M059J (cell line): ENCODE measurements at places on chromosomes 12 and 14. TPM values are rescaled to one million over a fixed set of nuclear protein-coding genes. Genes with fewer than 3 reads are reported as not detected.

- no peak for DNase-seq
Observed at GRCh38 chr14:77885367-77885766, 85.5 kb downstream of the ADCK1 start.

- DNase-seq = no peak
Observed at GRCh38 chr14:37434867-37435266, 160.2 kb downstream of the FOXA1 start.

DNA sequence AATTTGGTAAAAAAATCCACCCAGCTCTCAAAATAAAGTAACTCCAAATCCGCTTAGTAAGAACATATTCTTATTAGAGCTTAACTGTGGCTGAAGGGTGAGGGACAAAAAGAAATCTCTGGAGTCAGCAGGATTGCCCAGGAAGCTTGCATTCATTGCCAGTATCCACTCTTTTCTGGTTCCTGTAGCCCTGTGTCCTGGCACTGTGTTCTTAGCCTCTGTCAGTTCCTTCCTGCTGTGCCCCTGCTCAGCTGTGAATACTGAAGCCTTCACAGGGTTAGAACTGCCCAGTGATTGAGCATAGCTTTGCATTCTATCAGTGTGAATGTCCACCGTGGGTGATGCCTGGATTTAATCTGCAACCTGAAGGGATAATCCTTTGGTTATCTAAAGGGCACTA lies 266.9 kb upstream of the PELI2 start:
- no peak for DNase-seq

DNA sequence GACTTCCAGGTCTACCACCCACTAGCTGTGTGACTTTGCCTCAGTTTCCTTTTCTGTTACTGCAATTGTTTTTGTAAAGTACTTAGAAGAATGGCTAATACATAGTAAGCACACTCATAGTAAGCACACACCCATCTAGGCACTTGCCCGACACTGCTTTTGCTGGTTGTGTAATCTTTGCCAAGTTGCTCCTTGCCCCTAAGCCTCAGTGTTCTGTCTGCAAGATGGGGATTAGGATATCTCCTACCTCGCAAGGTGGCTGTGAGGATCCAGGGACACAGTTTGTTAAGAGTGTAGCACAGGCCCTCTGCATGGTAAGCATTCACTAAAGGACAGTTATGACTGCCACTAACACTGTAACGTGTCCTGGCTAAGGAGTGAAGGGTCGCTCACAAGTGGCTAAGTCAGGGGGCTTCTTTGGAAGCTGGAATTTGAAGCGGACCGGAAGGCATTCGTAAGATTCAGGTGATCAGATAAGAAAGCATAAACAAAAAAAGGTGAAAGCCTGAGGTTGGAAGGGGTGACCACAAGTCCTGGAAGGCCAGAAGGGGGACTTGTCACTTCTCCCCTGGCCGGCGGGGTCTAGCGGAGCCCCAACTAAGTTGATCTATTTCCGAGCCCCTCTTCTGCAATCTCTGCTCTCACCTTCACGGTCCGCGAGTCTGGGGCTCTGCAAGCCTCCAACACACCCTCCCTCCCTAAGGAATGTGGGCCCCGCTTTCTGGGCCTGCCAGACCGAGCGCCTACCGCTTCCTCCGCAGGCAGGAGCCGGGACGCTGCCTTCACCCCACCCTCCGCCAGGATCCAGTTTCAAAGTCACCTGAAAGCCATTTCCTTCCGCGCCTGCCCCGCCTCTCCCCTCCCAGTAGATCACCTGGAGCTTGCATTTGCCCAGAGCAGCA lies 1.5 kb upstream of the PLEKHG3 start:
- DNase-seq = no peak

DNA sequence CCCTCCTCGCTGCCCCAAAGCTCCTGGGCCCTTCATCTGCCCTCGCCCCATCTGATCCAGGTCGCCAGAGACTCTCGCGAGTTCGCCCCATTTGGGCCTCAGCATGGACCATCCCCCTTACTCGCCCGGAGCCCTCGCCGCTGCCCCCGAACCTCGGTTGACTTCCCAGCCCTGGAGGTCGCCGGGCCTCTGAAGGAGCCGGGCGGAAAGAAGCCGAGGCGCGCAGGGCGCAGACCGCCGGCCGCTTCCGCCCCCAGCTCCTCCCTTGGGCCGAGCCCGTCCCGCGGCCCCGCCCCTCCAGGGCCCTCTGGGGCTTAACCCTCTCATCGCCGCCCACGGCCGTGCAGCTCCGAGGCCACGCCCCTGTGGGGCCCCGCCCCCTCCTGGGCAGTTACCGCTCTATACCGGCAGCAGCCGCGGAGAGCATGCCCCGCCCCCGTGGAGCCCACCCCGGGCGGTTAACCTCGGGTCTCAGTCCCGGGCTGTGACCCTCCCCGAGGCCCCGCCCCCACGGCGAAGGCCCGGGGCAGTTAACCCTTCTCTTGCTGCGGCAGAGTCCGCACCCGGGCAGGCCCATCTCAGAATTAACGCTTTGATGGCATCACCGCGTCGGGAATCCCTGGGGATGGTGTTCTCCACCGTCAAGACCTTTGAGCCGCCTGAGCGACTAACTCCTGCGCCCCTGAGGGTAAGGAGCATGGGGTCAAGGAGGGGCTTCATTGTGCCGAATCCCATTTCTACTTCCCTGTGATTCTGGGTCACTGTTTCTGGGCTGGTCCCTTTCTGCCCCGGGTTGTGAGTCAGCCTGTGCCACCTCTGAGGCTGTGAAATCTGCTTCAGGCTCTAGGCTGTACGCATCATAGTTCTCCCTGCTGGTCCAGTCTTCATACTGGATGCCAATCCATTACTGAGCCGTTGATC lies at the start of gene SPSB2:
SPSB2 (minus strand) TSS at position 210 of the 921 bp plus-strand sequence. CDS start 402 bp downstream, outside the sequence.
- peak; percentile 93 for DNase-seq

DNA sequence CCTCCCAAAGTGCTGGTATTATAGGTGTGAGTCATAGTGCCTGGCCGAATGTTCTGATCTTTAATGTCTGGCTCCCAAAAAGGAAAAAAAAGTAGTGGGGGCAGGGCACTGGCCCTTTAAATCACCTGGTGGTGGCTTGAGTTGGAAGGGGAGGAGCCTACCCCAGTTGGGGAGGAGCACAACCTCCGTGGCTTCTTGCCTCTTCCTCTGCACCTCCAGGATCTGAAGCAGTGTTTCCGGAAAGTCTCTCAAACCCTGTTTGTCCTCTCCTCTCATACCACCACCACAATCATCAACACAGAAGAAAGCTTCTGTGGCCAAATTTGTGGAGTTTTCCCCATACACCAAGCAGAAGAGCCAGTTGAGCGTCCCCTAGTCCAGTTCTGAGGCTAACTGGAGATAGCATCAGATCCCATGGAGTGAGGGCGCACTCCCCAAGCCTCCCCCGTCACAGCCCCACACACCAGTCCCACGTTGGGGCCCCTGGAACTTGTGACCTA lies 24.3 kb upstream of the RCOR1 start:
- peak; percentile 33 for DNase-seq

KRT6C gene
- total RNA-seq = not detected in 2 replicates

SERPINA1 gene
- 5.6 and 8.3 TPM in 2 replicates for total RNA-seq

DNA sequence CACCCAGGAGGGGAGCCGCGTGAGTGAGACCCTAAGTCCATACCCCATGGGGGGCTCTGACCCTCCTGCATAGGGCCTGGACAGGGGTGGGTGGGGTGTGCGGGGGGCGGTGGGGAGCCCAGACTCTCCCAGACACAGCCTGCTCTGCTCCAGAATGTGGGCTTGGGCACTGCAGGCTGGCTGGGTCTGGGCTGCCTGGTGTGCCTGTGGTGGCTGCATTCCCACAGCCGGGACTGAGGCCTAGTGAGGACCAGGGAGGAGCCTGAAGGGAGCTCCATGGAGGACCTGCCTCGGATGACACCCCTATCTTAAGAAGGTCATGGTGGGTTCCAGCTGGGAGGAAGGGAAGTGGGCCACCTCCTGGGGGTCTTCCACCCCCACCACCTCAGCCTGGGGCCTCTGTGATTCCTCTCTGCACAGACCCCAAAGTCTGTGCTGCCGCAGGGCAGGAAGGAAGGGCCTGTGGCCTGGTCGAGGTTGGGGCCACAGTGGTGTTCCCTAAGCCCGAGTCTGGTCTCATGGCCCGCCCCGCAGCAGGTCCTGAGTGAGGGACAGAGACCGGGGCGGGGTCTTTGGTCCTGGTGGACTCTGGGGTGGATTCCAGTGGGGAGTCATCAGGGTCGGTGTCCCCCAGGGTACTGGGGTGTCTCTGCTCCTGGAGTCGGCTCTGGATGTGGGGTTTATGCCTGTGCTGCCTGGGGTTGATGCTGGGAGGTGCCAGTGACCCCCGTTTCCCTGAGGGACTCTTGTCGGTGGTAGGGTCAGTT lies 392.3 kb downstream of the TMEM121 start:
- DNase-seq = no peak

DNA sequence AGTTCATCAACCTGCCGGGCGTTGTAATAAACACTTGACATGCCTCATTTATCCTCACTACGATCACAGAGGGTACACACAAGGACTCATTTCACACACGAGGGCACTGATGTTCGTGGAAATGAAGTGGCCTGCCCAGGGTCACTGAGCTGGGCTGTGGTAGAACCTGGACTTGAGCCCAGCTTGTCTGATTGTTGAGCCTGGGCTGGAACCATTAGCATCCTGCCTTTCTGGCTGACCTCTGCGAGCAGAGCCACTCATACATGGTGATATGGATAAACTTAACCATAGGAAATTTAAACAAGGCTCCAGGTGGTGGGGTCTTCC lies 16.6 kb upstream of the JDP2 start:
- peak; percentile 46 for DNase-seq

DNA sequence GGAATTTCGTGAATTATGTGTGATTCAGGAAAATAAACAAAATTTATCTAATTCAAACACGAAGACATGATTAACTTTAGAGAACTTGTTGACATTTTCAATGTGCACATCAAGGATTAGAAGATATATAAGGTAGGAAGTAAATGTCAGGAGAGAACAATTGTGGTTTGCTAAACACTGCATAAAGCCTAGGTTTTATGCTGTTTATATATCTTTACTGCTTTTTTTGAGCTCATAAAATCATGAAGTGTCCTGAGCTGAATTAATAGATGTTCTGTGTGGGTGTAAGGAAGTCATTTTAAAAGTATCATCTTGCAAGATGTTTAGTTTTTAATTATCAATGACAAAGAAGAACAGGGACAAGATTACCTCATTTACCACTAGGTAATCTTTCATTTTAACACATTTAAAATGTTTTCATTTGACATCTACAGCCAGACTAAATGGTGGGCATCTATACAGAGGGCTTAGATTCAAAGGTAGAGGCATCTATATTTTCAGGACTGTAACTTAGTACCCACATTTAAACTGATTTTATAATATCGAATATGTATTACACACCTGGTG lies 382.8 kb downstream of the ADAMTS20 start:
- DNase-seq = peak; percentile 7

GRCh38 chr12:123984903-123985302 lies 11.9 kb downstream of the ZNF664 start:
- no peak for DNase-seq

PLBD1 gene
- 1.4 and 1.5 TPM in 2 replicates for total RNA-seq

DNA sequence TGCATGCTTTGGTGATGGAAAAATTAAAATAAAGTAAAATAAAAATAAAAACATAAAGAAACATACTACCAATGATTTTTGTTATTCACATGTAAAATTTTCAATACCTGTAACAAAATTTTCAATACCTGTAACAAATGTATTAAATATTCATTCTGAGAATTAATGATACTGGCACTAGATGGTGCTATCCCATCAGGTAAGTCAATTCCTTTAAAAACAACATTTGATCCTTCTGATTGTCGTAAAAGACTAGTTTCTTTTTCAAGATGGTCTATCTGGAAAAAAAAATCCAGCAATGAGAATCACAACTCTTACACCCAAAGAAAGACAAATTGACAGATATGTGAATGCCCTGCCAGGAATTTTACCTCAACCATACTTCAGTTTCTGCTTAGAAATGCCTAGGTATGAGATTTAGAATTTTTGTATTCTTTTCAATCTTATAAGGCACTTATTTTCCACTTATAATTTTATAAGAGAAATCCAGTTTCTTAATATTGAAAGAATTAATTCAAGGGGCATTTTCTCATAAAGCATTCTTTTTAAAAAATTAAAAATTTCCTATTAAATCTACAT lies 30.7 kb downstream of the CEP290 start:
- peak; percentile 58 for DNase-seq

DNA sequence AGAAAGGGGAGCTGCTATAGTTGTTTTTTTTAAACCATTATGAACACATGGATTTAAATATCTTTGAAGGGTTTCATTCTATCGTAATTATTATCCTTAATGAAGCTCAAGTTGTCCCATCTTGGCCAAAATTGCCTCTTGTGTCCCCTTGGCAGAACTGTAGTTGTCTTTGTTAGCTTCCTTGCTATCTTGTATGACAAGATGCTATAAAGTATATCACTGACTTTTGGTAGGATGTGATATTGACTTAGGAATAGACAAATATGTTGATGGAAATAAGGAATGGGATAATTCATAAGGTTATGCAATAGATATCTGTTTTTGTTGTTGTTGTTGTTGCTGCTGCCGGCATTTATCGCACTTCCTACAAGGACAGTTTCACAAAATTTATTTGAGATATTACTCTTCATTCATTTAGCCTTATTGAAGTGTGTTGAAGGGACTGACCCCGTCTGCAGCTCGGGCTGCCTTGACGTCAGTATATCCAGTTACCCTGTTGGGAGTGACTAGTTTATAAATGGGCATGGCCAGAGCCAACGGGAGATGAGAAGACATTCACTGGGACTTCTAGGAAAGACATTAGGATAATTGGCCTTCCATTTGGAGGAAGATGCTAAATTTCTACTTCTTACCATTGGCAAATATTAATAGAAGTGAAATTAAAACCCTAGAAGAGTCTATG lies 26.1 kb upstream of the APOLD1 start:
- no peak for DNase-seq

- peak; percentile 62 for DNase-seq
Observed at GRCh38 chr12:70774055-70774454, 136.8 kb upstream of the PTPRB start.

GRCh38 chr12:86772696-86773095 lies 516.5 kb upstream of the MGAT4C start:
- peak; percentile 36 for DNase-seq

RNF212B gene
- not detected in 2 replicates for total RNA-seq

C12orf54 gene
- not detected in 2 replicates for total RNA-seq

DNA sequence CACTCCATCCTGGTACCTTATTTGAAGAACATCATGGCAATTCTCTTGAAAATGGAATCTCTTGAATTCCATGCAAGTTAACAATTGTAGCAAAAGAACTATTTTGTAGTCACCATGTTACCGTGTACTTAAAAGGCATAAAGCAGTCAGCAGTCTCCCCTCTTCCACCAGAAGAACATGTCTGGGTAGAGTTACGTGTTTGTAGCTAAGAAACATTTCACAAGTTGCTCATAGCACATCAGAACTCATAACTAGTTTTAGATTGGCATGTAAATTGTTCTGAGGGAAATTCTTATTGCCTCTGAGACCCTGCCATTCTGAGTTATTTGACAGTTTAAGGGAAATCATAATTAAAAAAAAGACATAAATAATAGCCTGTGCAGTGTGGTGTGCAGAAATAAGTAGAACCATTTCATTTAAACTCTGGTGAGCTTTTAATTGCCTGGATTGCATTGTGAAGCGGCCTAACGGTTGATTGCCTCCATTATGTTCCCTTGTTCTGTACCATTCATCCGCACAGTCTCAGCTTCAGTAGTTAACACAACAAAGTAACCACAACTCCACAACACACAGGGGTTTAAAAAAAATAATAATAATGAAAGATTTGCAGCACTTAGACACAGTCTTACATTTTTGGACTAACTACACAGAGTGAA lies 2.6 kb downstream of the LMO3 start:
- DNase-seq = no peak
